ENCODE measurements at places on chromosomes 2 and 18.

DNA sequence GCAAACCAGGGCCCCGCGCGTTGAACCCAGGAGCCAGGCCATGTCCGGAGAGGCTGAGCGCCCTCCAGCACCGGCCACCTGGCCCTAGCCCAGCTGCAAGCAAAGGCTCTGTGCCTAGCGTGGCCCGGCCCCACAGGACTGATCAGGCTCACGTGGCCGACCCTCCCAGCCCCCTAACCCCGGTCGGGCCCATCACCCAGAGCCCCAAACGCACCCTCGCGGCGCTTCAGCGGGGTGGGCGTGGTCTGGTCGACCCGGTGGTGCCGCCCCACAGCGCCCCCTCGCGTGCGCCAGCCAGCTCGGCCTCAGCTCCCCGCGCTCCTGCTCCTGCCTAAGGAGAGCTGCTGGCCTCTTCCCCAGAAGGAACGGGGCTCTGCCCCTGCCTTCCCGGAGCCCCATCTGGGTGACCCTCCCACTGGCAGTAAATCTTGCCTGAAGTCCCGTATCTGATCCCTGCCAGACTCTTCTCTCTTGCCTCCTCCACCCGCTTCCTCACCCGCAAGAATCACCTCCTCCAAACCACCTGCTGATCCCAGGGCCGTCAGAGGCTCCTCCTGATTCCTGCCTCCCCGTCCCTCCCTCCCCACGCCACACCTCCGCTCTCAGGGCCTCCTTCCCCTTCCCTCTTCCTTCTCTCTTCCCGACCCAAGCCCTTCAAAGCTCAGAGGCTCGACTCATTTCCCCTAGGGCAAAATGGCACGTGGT is 12.3 kb upstream of the TEX51 start:
- DNase-seq: peak; percentile 44

DNA sequence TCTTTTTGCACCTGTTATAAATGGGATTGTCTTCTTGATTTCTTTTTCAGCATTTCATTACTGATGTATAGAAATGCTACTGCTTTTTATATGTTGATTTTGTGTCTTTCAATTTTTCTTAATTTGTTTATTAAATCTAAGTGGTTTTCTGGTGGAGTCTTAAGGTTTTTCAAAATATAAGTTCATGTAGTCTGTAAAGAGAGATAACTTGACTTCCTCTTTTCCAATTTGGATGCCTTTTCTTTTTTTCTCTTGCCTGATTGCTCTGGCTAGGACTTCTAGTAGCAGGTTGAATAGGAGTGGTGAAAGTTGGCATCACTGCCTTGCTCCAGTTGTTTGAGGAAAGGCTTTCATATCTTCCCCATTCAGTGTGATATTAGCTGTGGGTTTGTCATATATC is 28.6 kb upstream of the GALNT5 start:
- DNase-seq: no peak

GRCh38 chr2:171598713-171599319 is 76.5 kb downstream of the CYBRD1 start:
- peak; percentile 37 for DNase-seq

- DNase-seq: no peak
Measured at GRCh38 chr2:57725337-57725947, 321.2 kb upstream of the VRK2 start.

- DNase-seq: no peak
Measured at GRCh38 chr2:237558961-237559641, 7.3 kb upstream of the PRLH start.

- DNase-seq: no peak
Measured at GRCh38 chr2:88199912-88200682, 30.0 kb downstream of the THNSL2 start.

Data from H54 (cell line).